Posterior cingulate gyrus (tissue), 11 donors: ENCODE measurements at places on chromosomes 7 and 10.

DNA sequence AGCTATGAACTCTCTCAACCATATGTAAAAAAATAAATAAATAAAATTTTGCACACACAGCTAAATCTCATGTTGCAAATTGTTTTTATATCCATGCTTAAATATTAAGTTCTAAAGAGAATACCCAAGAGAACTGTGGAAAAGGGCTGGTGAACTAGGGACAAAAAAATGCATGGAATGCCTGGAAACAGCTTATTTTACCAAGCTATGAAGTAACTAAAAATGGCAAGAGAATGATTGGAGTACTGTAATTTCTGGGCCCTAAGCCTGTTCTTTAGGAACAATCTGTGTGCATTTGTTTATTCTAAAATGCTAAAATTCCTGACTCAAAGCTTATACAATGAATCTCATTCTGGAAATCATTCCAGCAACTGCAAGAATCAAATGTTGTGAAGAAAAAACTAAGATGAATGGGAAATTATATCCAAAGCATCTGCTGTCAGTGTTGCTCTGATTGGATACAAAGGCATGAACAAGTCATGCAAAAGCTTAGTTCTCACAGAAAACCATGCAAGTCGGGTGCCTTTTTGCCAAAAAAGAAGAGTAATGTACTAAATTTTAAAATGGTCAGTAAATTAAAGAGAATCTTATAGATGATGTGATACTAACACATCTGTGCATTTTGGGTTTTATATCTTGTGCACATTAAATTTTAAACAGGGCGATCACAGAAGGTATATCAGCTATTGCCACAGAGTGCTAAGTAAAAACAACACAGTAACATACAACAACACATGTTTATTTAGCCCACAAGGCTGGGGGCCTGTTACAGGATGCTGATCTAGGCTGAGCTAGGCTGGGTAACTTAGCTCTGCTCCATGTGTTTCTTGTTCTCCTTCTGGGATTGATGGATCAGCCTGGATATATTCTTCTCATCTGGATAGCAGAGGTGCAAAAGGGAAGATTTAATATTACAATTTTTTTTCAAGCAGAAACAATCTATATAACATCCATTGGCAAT lies 453.5 kb upstream of the SEMA3A start:
- DNase-seq = no peak

- DNase-seq = no peak
Observed at GRCh38 chr10:112376396-112376790, 2.5 kb downstream of the ACSL5 start.

GRCh38 chr7:129271500-129272355 lies 46.9 kb downstream of the AHCYL2 start:
- DNase-seq = no peak

DNA sequence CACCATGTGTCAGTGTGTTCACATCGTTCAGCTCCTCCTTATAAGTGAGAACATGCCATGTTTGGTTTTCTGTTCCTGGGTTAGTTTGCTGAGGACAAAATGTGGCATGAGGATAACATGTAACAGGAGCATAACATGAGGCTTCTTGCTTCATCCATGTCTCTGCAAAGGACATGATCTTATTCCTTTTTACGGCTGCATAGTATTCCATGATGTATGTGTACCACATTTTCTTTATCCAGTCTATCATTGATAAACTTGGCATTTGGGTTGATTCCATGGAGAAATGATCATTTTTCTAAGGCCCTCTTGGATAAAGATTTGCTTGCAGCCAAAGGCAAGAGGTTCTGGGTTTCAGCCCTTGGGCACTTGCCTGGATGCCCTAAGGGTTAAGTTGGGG lies 128.5 kb upstream of the ZEB1 start:
- no peak for DNase-seq

- peak; percentile 24 for DNase-seq
Observed at GRCh38 chr7:98216941-98217622, 5.8 kb downstream of the BHLHA15 start.

DNA sequence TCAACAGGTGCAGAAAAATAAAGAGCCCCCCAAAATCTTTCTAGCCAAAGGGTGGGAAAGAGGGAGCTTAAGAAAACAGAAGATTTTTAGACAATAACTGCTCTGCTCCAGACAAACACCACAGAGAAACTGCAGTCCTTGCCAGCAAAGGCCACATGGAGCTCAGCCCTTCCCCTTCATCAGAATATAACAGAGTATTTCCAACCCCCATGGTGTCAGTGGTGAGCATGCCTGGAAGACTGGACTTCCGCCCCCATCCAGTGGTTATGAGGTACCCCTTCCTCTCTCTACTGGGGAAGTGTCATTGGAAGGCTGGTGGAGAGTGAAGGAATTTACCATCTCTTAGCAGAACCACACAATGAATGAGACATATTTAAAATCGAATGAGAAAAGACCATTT lies 1007.3 kb upstream of the CELF2 start:
- no peak for DNase-seq

- DNase-seq = peak; percentile 83
Observed at GRCh38 chr7:55280031-55280454, 85.1 kb upstream of the LANCL2 start.

DNA sequence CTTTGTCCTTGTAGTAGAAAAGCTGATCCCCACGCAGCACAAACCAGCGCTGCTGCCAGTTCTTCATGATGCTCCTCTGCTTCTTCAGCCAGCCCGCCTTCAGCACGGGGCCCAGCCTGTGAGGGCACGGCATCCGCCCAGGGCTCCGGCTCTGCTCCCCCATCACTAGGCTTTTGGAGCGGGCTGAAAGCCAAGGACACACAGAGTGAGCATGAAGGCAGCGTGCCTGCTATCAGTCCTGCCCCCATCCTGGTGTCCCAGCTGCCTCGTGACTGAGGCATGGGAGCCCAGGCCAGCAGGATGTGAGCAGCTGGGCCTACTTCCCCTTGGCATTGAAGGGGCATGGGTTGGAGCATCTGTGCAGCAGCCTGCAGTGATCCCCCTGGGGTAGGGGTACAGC lies 21.9 kb downstream of the ARHGAP22 start:
- DNase-seq = peak; percentile 53

DNA sequence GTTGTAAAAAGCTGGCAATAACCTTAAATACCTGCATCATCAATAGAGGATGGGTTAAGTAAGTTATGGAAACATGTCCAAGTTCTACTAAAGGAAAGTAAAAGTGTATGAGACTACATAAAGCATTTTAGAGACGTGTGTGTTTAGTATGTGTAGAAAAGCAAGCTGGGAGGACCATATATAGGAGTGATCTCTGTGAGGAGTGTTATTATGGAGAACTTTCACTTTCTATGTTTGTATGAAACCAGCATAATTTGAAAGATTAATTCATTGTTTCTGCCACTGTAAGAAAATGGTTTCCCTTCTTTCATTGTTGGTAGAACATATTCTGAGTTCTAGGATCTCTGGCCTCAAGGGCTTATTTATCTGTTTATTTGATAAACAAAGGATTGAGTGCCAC lies 19.2 kb upstream of the PDLIM1 start:
- no peak for DNase-seq

DNA sequence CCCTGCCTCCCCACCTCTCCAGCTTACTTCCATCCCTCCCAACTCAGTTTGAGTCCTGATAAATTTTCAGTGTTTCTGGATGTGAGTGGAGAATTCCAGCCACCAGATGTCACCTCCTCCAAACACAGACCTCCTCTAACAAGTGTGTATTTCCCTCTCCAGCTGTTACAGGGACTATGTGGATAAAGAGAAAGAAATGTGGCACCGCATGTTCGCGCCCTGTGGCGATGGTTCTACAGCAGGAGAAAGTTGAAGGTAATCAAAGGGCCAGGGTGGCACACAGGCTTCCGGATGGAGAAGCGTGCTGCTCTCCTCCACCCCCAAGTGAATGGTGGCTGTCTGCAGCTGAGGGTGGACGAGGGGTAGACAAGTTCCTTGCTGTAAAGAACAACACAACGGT lies 14.7 kb downstream of the FKBP6 start:
- no peak for DNase-seq

GRCh38 chr10:112308125-112308502 lies 24.9 kb downstream of the TECTB start:
- DNase-seq = no peak

DNA sequence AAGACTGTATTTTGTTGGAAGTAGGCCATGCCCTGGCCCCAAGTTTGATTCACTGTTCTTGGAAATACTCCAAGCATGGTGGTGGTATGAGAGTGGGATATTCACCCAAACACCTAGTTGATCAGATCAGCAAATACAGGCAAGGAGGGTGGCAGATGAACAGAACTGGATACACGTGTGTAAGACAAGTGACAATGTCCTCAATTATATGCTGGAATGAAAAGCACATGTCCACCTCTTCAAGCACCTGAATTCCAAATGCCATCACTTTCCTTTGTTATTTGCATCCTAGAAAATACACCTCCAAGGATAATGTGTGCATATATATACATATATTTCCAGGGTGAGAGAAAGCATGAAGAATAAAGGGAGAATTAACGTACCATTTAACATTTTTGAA lies 131.8 kb upstream of the ZEB1 start:
- no peak for DNase-seq

GRCh38 chr7:144820552-144820951 lies 15.3 kb downstream of the TPK1 start:
- no peak for DNase-seq

DNA sequence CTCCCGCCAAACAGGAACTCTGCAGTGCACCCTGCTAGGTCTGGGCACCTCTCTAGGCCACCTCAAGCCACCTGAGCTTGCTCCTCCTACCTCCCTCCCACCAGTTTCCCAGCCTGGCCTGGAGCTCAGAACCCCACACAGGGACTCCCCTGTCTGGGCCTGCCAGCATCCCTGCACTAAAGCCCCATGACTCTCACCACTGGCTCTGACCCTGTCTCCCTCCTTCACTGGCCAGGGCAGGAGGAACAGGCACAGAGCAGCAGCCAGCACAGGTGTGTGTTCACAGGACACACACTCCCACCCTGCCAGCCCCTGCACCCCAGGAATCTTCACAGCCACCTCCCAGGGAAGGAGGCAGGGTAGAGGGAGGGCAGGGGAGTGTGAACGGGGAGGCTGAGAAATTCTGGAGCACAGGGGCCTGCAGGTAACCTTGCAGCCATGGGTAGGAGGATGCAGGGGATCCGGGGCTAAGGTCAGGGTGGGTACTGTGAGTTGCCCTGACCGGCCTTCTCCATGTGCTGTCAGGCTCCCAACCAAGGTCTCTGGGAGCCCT lies 13.9 kb upstream of the ANTXRL start:
- no peak for DNase-seq
